SJSA1 (cell line): ENCODE measurements at places on chromosomes 1 and 21. TPM values are rescaled to one million over a fixed set of nuclear protein-coding genes. Genes with fewer than 3 reads are reported as not detected.

DNA sequence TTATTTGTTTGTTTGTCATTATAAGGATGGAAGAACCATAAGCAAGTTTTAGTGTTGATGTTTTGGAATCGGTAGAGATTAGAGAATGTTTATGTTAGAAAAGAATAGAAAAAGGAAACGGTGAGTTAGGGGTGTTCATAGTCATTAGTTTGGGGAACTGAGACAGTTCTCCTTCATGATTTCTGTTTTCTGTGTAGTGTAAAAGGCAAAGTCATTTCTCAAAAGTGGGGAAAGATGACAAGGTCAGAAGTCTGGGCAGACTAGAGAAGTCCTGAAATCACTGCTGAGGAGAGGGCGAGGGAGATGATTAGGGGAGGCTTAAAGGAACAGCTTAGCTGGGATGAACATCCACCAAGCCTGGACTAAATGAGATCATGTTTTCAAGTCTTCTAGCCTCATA, 498.9 kb downstream of the TTLL7 start:
- no peak for DNase-seq
- no peaks in the 10 kb centered on the region for H3K4me1 ChIP-seq
- H3K4me3 ChIP-seq: no peak overlapping the region
- no peaks in the 10 kb centered on the region for H3K27me3 ChIP-seq
- H3K27ac ChIP-seq: no peak overlapping the region

- no peak overlapping the region for H3K4me3 ChIP-seq
- DNase-seq: no peak
- H3K27me3 ChIP-seq: peaks cover 12% of the 10 kb centered on the region
These were observed 52.8 kb upstream of the STUM start for GRCh38 chr1:226495716-226496115.

GRCh38 chr1:204493145-204493983, 1.2 kb downstream of the PIK3C2B start:
- H3K4me1 ChIP-seq: peaks cover 17% of the 10 kb centered on the region
- DNase-seq: no peak
- H3K27me3 ChIP-seq: peaks cover 28% of the 10 kb centered on the region
- H3K36me3 ChIP-seq: no peaks in the 10 kb centered on the region
- peak overlapping the region; percentile 45 for H3K4me3 ChIP-seq
- no peak overlapping the region for H3K27ac ChIP-seq

GRCh38 chr1:110324667-110325066, 14.5 kb upstream of the RBM15 start:
- H3K36me3 ChIP-seq: no peaks in the 10 kb centered on the region
- no peaks in the 10 kb centered on the region for H3K4me1 ChIP-seq
- no peak overlapping the region for H3K27ac ChIP-seq
- no peak overlapping the region for H3K4me3 ChIP-seq
- no peak for DNase-seq
- H3K27me3 ChIP-seq: peaks cover 4% of the 10 kb centered on the region

DNA sequence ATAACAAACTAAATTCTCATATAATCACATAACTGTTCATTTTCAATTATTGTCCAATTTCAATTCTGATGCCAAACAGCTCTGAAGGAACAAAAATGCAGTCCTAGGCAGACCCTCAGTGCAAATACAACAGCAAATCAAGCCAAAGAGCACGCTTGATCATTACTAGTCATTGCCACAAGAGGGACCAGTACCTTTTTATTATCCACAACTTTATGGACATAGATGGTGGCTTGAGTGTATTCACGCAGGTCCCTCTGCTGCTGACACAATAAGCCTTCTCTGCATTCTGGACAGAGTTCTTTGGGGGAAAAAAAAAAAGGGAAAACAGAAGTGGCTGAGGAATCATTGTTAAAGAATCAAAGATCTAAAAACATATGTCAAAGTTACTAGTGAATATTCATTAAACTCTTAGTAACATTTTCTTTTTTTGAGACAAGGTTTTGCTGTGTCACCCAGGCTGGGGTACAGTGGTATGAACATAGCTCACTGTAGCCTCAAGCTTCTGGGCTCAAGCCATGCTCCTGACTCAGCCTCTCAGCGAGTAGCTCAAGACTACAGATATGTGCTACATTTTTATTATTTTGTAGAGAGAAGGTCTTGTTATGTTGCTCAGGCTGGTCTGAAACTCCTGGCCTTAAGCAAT, 34.3 kb upstream of the RAP1GAP start:
- H3K36me3 ChIP-seq: peaks cover 47% of the 10 kb centered on the region
- no peak overlapping the region for H3K4me3 ChIP-seq
- no peak for DNase-seq
- H3K27ac ChIP-seq: no peak overlapping the region
- H3K4me1 ChIP-seq: no peaks in the 10 kb centered on the region

DNA sequence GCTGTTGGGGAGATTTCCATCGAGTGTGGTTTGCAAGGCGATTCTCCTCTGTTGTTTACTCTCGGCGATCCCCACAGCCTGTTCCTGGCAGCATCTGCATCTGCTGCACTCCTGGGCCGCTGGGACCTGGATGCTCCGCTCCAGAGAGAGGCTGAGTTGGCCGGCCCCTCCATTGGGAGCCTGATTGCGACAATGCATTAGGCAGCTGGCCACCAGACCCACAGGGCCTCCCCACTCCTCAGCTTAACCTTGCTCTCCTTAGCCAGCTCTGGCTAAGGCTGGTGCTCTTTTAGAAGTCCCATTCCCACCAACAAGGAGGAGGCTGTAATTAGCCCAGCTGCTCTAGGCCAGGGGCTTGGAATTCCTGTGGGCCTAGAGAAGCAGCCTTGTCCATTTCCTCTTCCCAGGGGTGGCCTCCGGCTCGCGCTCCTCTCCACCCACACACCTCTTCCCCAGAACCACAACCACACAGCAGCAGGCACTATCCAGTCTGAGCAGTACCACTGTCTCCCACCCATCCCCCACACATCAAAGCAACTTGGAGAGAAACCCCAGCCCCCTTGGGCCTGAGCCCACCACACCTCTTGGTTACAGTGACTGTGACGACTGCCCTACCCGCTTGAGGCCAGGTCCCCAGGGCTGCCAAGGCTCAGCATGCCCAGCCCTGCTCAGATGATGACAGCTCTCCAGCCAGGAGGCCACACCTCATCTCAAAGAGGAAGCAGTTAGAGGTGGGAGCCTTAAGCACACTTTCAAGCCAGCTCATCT, 193.8 kb upstream of the EDN2 start:
- H3K4me1 ChIP-seq: peaks cover 25% of the 10 kb centered on the region
- no peak overlapping the region for H3K4me3 ChIP-seq
- DNase-seq: no peak
- H3K27ac ChIP-seq: peak overlapping the region; percentile 20; the same call in 1 of the 2 replicates
- H3K27me3 ChIP-seq: no peaks in the 10 kb centered on the region
- H3K36me3 ChIP-seq: no peaks in the 10 kb centered on the region

DNA sequence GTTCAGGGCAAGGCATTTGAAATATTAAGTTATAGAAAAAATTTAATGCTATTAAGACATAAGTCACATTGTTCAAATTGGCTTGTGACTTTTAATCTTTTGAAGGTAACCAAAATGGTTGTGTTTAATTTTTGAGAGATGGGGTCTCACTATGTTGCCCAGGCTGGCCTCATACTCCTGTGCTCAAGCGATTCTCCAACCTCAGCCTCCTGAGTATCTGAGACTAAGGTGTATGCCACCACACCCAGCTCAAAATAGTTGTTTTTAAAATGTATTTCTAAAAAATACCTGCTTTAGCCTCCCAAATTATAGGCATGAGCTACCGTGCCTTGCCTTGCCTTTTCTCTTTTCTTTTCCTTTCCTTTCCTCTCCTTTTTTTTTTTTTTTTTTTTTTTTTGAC, 26.0 kb upstream of the CHAF1B start:
- H3K4me3 ChIP-seq: no peak overlapping the region
- peaks cover 85% of the 10 kb centered on the region for H3K36me3 ChIP-seq
- H3K27me3 ChIP-seq: no peaks in the 10 kb centered on the region
- H3K4me1 ChIP-seq: no peaks in the 10 kb centered on the region
- H3K27ac ChIP-seq: no peak overlapping the region

DNA sequence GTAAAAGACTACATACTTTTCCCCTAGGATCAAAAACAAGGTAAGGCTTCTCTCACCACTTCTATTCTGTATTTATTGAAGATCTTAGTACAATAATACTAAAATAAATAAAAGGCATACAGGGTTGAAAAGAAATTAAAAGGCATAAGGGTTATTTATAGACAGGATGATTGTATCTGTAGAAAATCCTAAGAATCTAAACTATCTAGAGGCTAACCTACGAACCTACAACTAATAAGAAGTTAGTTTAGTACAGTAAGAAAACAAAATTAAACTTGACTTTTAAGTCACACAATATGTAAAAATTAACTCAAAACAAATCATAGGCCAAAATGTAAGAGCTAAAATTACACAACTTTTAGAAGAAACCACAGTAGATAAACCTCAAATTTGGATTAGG, 50.4 kb upstream of the ADAM30 start:
- peaks cover 33% of the 10 kb centered on the region for H3K4me1 ChIP-seq
- H3K27ac ChIP-seq: peak overlapping the region; percentile 86
- no peaks in the 10 kb centered on the region for H3K27me3 ChIP-seq

DNA sequence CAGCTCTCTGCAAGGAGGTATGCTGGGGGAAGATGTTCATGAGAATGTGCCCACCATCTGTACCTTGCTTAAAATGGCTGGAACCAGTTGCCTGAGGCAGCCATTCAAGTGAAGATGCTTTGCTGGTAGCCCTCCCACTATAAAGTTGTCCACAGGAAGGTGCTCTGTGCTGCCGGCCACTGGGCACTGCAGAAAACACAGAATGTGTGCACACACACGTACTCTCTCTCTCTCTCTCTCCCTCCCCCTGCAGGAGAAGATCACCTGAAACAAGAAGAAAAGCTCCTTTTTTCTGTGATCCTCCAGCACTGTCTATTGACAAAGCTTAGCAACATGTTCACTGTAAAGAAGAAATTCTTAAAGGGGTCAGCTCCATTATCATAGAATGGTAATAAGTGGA, 134.8 kb downstream of the PIGK start:
- H3K36me3 ChIP-seq: no peaks in the 10 kb centered on the region
- no peak overlapping the region for H3K4me3 ChIP-seq

DNA sequence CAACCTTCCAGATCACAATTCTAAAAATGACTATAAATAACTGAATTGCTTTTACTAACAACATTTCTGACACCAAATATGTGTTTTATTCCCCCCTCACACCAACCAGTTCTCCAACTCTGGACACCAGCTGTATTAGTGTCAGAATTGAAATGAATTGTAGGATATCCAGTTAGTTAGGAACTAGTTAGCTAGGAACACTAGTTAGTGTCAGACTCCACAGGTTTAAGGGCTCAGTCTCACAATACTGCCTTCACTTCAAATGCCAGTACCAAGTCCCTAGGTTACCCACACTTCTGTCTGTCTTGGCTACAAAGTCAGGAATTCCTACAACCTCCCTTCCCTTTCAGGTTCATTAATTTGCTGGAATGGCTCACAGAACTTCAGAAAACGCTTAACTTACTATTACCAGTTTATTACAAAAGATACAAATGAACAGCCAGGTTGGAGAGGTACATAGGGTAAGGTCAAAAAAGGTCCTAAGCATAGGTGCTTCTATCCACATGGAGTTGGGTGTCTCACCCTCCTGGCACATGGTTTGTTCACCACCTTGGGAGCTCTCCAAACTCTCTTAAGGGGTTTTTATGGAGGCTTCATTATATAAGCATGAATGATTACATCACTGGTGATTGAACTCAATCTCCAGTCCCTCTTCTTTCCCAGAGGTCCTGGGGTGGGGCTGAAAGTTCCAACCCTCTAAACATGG, 4.2 kb downstream of the STXBP3 start:
- no peaks in the 10 kb centered on the region for H3K27me3 ChIP-seq
- peaks cover 14% of the 10 kb centered on the region for H3K4me1 ChIP-seq
- no peak overlapping the region for H3K4me3 ChIP-seq
- no peak for DNase-seq
- peaks cover 34% of the 10 kb centered on the region for H3K36me3 ChIP-seq

- peaks cover 12% of the 10 kb centered on the region for H3K4me1 ChIP-seq
- no peak overlapping the region for H3K4me3 ChIP-seq
- DNase-seq: no peak
These were observed 75.5 kb upstream of the PDC start for GRCh38 chr1:186536273-186536890.

DNA sequence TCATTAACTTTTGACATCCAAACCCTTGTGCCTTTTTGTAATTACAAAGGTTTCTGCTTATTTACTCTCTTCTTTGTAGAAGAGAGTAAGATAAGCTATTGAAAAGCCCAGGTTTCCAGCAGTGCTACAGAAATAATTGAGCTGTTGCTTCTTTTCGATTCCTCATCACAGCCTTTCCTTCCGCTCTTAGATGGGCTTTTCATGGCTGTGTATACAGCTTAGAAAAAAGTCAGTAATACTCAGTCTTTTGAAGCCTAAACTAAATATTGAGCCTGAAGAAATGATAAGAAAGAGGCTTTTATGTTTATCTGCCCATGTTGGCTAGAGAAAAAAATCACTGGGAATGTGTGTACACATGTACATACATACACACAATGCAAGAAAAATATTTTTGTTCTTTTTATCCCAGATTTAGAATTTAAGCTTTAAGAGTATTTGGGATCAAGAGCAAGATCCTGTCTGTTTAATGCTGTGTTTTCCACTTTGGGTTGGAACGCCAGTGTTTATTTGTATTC, 172.4 kb downstream of the VPS13D start:
- H3K4me3 ChIP-seq: no peak overlapping the region
- no peak overlapping the region for H3K27ac ChIP-seq
- DNase-seq: no peak
- no peaks in the 10 kb centered on the region for H3K27me3 ChIP-seq
- peaks cover 21% of the 10 kb centered on the region for H3K4me1 ChIP-seq
- H3K36me3 ChIP-seq: peaks cover 19% of the 10 kb centered on the region

DNA sequence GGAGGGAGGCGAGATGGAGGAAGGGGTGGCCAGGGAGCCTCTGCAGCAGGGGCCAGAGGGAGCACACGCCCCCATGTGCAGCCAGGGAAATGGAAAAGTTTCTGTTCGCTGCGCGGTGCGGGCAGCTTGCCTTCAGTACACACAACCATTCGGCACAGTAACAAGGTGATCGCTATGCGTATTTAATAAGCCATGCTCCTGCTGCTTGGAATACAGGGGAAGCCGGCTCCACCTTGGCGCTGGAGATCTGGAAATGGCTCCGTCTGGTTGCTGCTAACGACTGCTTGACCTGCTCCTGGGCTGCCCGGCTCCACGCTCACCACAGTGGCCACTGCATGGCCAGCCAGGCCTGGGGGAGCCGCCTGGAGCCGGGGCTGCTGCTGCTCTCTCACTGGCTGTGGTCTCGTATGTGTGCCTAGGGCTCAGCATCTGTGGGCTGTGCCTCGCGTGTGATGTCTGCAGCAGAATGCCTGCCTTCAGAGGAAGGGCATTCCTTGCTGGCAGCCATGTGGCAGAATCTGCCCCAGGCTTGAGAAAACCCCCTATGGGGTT, 86.4 kb upstream of the ACTL8 start:
- peaks cover 16% of the 10 kb centered on the region; the same call in 1 of the 2 replicates for H3K36me3 ChIP-seq
- DNase-seq: no peak
- no peak overlapping the region for H3K27ac ChIP-seq
- H3K4me3 ChIP-seq: no peak overlapping the region
- no peaks in the 10 kb centered on the region for H3K4me1 ChIP-seq

- no peak overlapping the region for H3K27ac ChIP-seq
- H3K4me1 ChIP-seq: peaks cover 29% of the 10 kb centered on the region
- no peaks in the 10 kb centered on the region for H3K36me3 ChIP-seq
- no peak for DNase-seq
These were observed 1.7 kb downstream of the KIF21B start for GRCh38 chr1:201021630-201022492.

The FCRL1 gene
- not detected in 2 replicates for total RNA-seq

The SPATA46 gene
- not detected in 2 replicates for total RNA-seq

The VCAM1 gene
- 11.0 and 15.1 TPM in 2 replicates for total RNA-seq

The TCHHL1 gene
- total RNA-seq: not detected in 2 replicates

The CNKSR1 gene
- total RNA-seq: 0.50 TPM in 1 of 2 replicates, not detected in the other

The RAP1GAP gene
- 0.03 and 0.08 TPM in 2 replicates for total RNA-seq

The CNTN2 gene
- not detected in 2 replicates for total RNA-seq

The BGLAP gene
- not detected in 2 replicates for total RNA-seq

The CLDN19 gene
- total RNA-seq: not detected in 2 replicates
